Germinal center (tissue), 1 donor: ENCODE measurements at places on chromosomes 6 and 20.

GRCh38 chr6:53031281-53031680 lies 33.9 kb upstream of the FBXO9 start:
- no peak for DNase-seq

GRCh38 chr6:133890711-133891148 lies 1.8 kb downstream of the TCF21 start:
- DNase-seq: no peak

DNA sequence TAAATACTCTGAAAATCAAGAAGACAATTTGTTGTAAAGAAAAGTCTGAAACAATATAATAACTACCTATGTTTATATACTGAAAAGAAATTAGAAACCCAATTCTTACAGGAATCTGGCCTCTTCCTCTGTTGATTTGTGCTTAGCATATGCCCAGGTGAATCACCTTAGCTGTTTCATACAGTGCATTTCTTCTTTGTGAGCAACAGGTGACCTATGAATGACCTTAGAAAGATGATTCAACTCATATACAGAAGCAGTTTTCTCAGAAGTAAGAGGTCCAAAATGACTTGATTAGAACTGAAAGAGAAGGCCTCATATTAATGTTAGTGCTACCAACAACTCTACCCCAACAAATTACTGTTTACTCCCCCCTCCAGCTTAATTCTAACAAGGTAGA lies 419.5 kb upstream of the ID4 start:
- DNase-seq: no peak

GRCh38 chr6:165453395-165453794 lies 144.0 kb upstream of the C6orf118 start:
- no peak for DNase-seq

- DNase-seq: no peak
These were observed 90.1 kb downstream of the FOXO3 start for GRCh38 chr6:108650781-108651180.

DNA sequence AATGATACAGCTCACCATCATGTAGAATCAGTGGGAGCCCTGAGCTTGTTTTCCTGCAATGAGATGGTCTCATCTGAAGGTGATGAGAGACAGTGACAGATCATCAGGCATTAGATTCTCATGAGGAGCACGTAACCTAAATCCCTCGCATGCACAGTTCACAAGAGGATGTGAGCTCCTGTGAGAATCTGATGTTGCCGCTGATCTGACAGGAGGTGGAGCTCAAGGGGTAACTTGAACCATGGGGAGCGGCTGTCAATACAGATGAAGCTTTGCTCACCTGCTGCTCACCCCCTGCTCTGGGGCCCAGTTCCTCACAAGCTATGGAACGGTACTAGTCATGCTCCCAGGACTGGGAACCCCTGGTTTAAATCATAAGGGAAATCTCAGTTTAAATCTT lies 89.2 kb downstream of the THBS2 start:
- no peak for DNase-seq

GRCh38 chr6:45637611-45638257 lies 260.0 kb upstream of the SUPT3H start:
- DNase-seq: no peak

GRCh38 chr6:22057962-22058361 lies 238.9 kb downstream of the PRL start:
- no peak for DNase-seq

DNA sequence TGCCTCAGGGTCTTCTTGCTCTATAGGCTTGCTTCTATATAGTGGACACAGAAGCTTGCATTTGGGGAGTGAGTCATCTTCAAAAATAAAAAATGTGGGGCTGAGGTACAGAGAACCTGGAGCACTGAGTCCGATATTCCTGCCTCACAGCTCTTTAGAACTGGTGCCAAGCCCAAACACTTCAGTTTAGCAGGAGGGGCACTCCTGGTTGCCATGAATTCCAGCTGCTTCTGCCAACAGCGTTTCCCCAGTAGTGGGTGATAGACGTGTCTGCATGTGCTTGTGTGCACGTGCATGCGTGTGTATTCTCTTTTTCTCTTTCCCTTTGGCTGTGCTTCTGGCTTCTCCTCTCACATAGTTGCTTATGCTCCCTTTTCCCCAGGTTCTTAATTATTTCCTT lies 11.9 kb downstream of the DNPH1 start:
- no peak for DNase-seq

GRCh38 chr6:54206510-54206909 lies 95.3 kb downstream of the MLIP start:
- no peak for DNase-seq

GRCh38 chr20:35632539-35633115 lies 17.0 kb downstream of the SPAG4 start:
- DNase-seq: no peak

DNA sequence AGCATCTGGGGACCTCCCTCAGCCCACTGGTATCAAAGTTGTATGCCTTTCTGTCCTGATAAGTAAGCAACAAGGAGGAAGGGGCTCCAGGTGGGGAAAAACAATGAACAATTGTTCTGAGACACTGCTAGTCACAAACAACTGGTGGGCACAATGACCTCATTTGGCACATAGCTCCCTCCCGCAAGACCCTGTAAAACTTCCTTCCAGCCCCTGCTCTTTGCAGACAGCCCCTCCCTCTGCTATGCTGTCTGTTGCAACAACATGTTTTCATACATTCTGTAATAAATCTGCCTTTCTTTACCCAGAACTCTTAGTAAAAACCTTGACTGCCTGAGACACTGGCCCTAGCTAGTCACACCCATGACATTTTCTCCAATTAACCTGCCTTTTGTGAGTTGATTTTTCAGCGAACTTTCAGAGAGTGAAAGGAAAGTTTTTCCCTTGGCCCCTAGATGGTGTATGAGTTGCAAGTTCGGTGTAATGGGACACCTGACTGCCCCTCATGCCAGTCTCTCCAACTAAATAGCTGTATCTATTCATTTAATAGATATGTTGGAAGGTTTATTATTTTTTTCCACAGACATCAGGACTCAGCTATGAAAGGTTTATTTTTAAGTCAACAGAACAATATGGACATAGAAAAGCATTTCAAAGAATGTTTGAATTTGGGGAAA lies 142.3 kb upstream of the SLC22A16 start:
- DNase-seq: no peak

- no peak for DNase-seq
These were observed 19.5 kb downstream of the CDH4 start for GRCh38 chr20:61271312-61272231.

DNA sequence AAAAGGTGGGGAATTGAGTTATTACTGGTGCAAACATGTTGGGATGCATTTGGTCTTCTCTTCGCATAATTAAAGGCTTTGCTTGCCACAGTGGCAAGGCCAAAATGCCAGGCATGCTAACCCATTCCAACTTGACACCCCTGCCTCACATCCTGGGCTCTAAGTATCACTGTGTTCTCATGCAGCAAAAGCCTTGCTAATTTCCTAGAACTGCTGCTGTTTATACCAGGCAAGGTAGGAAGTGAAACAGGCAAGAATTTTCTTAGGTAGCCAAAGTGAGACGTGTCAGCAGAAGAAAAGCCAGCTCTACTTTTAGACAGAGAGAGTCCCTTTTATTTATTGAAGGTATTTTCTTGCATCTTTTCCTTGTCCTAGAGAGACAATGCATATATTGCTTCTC lies 41.2 kb downstream of the LYRM2 start:
- DNase-seq: peak; percentile 16

GRCh38 chr20:24745617-24746350 lies 203.3 kb upstream of the CST7 start:
- DNase-seq: no peak

GRCh38 chr6:155882527-155883333 lies 427.1 kb upstream of the NOX3 start:
- DNase-seq: no peak

- no peak for DNase-seq
These were observed 71.8 kb downstream of the F13A1 start for GRCh38 chr6:6248651-6249050.

DNA sequence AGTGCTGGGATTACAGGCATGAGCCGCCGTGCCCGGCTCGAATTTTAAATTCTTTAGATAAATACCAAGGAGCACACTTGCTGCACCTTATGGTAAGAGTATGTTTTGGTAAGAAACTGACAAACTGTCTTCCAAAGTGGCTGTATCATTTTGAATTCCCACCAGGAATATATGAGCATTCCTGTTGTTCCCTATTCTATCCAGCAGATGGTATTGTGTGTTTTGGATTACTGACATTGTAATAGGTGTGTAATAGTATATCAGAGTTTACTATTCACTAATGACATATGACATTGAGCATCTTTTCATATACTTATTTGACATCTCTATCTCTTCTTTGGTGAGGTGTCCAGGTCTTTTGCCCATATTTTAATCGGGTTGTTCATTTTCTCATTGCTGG lies 40.5 kb downstream of the TGM6 start:
- no peak for DNase-seq

GRCh38 chr6:160899671-160900430 lies 91.7 kb upstream of the MAP3K4 start:
- DNase-seq: no peak

DNA sequence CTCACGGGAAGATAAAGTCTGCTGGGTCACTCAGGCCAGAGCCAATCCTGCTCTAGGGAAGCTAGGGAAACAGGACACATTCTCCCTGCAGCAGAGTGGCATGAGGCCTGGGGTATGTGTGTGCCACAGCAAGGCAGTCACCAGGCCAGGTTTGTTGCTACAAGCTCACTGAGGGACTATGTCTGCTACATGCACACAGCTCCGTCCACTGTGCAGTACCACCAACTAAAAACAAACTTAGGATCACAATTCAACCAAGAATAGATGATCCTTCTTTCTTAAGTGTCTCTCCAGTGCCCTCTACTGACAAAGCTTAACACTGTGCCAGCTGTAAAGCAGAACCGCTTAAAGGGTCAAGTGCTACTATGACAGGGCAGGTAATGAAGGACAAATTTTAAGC lies 192.5 kb downstream of the PTPRK start:
- DNase-seq: no peak

- no peak for DNase-seq
These were observed 43.0 kb downstream of the CFAP61 start for GRCh38 chr20:20095114-20095872.

GRCh38 chr20:52748990-52749389 lies 223.2 kb upstream of the TSHZ2 start:
- no peak for DNase-seq

- no peak for DNase-seq
These were observed 304.0 kb downstream of the TSHZ2 start for GRCh38 chr20:53276143-53276542.

- no peak for DNase-seq
These were observed 41.2 kb downstream of the BCAS1 start for GRCh38 chr20:54029176-54029575.

- peak; percentile 8 for DNase-seq
These were observed 6.2 kb upstream of the ZNF311 start for GRCh38 chr6:29011276-29011734.

- DNase-seq: no peak
These were observed 91.7 kb downstream of the YTHDF1 start for GRCh38 chr20:63124092-63124781.

DNA sequence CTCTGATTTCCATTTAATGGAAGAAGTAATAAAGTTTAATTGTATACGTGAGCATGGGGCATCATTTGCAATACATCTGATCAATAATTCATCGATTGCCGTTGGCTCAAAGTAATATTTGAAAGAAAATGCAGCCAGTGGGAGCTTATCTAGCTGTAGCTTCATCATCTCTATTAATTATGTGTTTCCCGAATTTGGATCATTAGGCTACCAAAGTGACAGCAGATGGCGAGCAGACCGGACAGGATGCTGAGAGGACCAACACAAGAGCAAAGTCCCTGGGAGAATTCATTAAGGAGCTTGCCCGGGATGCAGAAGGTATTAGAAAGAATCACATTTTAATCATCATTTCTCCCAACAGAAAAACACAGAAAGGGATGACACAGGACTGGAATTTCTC lies 327.1 kb downstream of the ARHGAP18 start:
- DNase-seq: no peak

DNA sequence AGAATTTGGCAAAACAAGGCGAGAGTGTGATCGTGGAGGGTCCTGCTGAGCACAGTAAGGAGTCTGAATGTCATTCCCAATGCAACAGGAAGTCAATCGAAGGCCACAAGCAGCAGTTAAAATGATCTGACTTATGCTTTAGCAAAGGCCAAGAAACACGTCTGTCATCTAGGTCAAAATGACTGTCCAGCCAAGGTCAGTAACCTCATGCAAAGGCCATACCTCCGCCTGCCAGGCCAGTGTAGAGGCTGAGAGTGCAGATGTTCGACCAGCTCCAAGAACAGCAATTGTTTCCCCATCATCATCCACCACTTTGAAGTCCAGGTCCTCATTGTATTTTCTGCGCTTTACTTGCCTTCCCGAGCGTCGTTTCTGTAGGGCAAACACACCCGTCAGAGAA lies 105.6 kb downstream of the CHD6 start:
- DNase-seq: no peak

- DNase-seq: no peak
These were observed 12.5 kb upstream of the THBD start for GRCh38 chr20:23061734-23062561.

GRCh38 chr6:108594640-108595039 lies 33.9 kb downstream of the FOXO3 start:
- DNase-seq: no peak

GRCh38 chr6:96213784-96214183 lies 198.0 kb downstream of the FUT9 start:
- no peak for DNase-seq

DNA sequence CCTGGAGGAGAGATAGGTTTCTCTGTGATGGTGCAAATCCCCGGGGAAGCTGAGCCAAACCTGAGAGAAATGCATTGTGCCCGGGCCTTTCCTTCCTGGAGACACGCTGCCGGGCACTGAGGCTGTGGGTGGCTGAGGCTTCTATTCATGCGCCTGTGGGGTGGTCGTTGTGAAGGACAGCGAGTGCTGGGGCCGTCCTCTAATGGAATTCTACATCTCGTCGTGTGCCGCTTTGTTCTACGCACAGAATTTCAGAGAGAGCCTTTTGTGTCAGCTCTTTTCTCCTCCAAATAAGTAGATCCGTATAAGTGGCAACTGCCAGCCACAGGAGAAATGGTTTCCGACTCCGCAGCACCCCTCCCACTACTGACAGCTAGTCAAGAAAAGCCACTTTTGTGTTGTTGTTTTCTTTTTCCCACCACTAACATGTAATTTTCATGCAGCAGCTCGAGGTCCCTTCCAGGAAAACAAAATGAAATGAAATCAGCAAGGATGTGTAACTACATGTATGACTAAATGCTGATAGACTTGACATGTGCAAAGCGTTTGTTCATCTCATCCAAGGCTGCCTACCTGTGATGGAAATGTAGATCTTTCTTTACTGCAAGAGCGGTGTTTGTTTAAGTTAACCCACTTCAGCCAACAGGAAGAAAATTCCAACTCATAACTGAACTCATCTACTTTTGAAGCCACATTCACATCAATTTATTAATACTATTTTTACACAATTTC lies 26.4 kb upstream of the PXDC1 start:
- DNase-seq: no peak

GRCh38 chr6:148550569-148550968 lies 196.3 kb upstream of the UST start:
- DNase-seq: no peak

DNA sequence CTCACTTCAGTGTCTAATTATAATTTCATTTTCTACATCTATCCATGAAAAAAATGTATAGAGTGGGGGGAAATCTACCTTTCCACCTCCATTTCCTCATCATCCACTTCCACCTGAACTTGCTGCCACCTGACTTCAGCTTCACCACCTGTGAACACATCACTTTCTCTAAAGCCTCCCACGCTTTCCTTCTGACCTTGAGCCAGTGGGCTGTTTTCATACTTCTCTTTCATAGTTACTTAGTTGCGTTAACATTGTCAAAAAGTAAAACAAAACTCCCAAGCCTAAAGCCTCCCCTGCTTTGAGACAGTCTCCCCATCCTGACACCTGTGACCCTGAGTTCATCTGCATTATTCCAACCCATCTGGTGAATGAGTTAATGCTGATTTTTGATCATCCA lies 47.3 kb downstream of the KLHL31 start:
- no peak for DNase-seq

- no peak for DNase-seq
These were observed 9.7 kb upstream of the WFDC8 start for GRCh38 chr20:45588800-45589199.
